ENCODE measurements at places on chromosomes 2 and 18.

GRCh38 chr2:123916531-123916930, 108.6 kb upstream of the CNTNAP5 start:
- no peak for DNase-seq

GRCh38 chr2:3634596-3635121, 23.3 kb upstream of the ALLC start:
- DNase-seq: no peak

- DNase-seq: no peak
Measured at GRCh38 chr2:236774171-236774570, 204.5 kb downstream of the ACKR3 start.

- no peak for DNase-seq
Measured at GRCh38 chr2:6960659-6961058, 43.4 kb downstream of the RNF144A start.

DNA sequence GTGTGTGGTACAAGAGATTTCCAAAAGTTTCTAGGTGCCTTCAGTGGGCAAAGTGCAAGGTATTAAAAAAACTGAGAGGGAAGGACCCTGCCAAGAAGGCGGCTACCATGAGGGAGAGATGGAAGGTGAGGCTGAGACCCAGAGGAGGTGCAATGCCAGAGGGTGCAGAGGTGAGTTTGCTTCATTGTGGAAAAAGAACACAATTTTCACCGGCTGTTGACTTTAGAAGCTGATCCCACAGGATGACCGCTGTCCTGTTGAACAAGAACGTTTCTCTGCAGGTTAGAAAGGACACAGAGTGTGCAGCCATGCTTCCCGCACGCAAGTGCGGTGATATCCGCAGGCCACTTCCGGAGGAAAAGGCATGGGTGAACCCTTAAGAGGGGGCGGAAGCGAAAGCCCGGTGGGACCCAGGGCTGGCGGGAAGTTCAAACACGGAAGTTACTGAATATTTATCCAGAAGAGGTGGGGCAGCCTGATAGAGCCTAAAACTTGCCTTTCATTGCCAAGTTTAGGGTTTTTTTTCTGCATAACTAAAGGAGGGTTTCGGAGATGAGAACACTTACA, 16.6 kb downstream of the SP110 start:
- DNase-seq: no peak

- no peak for DNase-seq
Measured at GRCh38 chr2:144472046-144472412, 47.9 kb downstream of the ZEB2 start.

GRCh38 chr2:149994057-149994728, 406.6 kb upstream of the MMADHC start:
- DNase-seq: no peak

GRCh38 chr18:45342166-45342565, 273.1 kb upstream of the SLC14A2 start:
- no peak for DNase-seq

GRCh38 chr2:128635361-128635900, 316.8 kb upstream of the HS6ST1 start:
- DNase-seq: no peak

- DNase-seq: no peak
Measured at GRCh38 chr2:120876526-120877280, 141.0 kb downstream of the GLI2 start.

DNA sequence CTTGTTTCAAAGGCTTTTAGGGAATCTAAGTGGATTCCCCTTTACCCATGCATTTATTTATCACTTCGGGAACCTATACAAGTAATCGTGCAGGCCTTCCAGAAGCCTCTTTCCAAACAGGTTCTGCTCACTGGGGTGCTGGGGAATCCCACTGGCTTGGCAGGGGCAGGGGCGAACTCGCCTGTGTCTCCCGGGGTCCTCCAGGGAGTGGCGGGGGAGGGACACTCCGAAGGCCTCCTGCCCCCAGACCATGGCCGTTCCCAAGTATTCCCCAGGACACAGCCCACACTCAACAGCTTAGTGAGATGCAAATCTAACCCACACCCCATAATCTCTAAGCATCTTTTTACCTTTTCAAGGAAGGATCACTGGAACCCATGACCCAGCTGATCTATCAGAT, 6.5 kb downstream of the DNMT3A start:
- DNase-seq: no peak

Measured in stimulated activated CD8-positive, alpha-beta memory T cell treated with anti-CD3 and anti-CD28 coated beads, Interleukin-4, amount 100 ng/mL, for 1 hour (primary cell).